Activated T-cell treated with anti-CD3 and anti-CD28 coated beads, Interleukin-2, amount 50 U/mL, for 1 hour (primary cell): ENCODE measurements at places on chromosomes 7 and 10.

DNA sequence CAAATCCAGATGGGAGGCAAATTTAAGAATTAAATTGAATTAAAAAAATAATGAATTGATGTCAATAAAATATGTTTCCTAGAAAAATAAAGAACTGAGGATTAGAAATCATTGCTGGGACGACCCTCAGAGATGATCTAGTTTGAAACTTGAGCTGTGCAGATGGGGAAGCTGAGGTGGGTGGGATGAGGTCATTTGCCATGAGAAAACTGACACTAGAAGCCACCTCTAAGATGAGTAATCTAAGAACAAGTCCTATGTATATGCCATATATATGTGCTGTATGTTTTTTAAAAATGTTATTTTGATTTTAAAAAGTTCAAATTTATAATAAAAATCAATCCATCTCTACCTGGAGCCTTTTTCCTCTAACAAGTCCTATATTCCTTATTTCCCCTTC, 135.7 kb downstream of the RSU1 start:
- DNase-seq = no peak

GRCh38 chr10:67049988-67050387, 124.2 kb downstream of the LRRTM3 start:
- no peak for DNase-seq

DNA sequence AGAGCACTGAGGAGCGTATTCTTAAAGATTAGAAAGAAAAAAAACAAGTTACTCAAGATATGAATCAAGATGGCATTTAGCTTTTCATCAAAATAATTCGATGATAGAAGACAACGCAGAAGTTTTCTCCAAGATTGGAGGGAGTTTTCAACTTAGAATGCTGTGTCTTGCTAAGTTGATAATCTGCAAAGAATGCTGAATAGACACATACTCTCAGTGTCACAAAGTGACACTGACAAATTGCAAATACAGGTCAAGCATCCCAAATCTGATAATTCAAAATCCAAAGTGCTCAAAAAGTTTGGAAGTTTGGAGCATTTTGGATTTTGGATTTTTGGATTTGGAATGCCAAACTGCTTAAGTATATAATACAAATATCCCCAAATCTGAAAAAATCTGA, 243.8 kb downstream of the BBS9 start:
- DNase-seq = no peak

GRCh38 chr10:95655571-95656290, 780 bp downstream of the ALDH18A1 start:
- DNase-seq = no peak

DNA sequence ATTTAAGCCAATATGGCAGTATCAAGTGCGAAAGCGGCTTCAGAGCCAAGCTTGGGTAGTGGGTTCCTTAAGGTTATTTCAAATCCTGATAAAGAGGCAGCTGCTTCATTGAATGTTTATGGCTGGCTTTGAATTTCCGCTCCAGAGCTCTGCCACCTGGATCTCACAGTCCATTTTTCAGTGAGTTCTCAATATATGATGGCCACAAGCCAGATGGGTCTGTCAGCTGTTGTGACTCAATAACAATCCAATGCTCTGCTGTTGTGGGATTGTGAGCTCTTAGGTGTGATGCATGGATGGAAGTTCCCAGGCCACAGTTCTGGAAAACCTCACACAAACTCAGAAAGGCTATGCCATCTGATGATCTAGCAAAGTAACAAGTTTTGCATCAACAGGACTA, 743.8 kb upstream of the LRRN3 start:
- DNase-seq = no peak

DNA sequence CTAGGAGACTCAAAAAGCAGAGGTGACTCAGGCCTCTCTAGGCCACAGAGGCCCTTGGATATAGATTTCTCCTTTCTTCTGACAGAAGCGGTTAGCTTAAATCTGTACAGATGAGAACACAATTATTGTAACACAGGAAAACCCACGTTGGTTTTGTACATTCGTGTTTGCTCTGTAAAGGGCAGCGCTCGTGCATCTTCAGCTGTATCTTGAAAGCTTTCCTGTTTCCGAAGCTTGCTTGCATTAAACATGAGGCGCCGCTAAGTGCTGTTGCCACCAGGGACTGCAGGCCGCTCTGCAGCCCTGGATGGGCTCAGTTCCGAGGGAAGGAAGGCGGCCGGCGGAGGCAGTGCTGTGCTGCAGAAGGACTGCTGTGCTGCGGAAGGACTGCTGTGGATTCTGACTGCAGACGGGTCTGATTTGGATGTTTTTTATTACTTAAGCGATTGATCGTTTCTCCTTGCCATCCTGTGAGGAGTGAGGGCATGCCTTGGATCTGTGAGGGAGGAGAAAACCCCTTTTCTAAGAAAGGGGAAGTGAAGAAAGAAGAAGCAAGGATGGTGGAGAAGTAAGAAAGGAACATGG, 53.3 kb downstream of the FHIP2A start:
- no peak for DNase-seq

DNA sequence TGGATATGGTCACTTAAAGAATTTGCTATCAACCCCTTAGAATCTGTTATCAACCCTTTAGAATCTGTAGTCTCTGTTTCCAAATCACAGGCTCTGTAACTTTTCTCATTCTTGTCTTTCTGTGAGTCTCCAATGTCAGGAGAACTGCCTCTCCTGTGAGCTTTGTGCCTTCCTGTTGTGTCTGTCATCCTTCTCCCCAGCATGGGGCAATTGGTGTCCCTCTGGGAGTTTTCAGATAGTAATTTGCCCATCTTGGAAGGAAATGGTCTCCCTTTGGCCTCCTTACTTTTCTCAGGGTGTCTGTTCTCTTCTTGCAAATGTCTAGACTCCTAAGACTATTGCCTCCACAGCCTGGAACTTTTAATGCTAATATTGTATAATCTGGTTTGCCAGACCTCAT, 521.9 kb downstream of the NRG3 start:
- DNase-seq = no peak

DNA sequence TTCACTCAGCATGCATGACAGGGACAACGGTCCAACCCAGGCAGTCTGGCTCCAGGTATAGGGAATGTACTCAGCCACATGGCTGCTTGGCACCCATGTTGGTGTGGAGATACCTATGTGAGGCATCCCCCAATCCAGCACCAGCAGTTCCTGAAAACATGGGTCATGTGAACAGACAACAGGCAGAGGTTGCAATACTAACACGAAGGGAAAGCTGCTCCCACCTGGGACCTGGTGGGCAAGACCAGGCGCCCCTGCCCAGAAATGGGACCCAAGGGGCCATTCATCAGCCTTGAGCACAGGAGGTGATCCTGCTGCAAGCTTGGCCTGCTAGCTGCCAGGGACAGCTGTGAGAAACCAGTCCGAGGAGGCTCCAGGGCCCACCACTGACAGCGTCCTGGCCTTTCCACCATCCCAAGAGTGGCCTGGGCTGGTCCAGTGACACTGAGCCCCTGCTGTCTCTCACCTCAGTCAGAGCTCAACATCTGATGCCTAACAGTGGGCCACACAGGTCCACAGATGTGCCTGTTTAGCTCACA, 142.3 kb downstream of the ARHGAP22 start:
- DNase-seq = no peak

GRCh38 chr10:126042354-126042753, 146.0 kb downstream of the FANK1 start:
- DNase-seq = no peak

GRCh38 chr7:26429168-26429567, 137.5 kb downstream of the SNX10 start:
- DNase-seq = no peak
